Activated naive CD4-positive, alpha-beta T cell treated with anti-CD3 and anti-CD28 coated beads for 36 hours (primary cell): ENCODE measurements at places on chromosomes 1 and 21. TPM values are rescaled to one million over a fixed set of nuclear protein-coding genes. Genes with fewer than 3 reads are reported as not detected.

HMGB4 gene
- not detected for total RNA-seq

KNCN gene
- not detected for total RNA-seq

RGS13 gene
- not detected for total RNA-seq

HORMAD1 gene
- not detected for total RNA-seq

CYP4X1 gene
- not detected for total RNA-seq

SNX7 gene
- 0.12 TPM for total RNA-seq

DNA sequence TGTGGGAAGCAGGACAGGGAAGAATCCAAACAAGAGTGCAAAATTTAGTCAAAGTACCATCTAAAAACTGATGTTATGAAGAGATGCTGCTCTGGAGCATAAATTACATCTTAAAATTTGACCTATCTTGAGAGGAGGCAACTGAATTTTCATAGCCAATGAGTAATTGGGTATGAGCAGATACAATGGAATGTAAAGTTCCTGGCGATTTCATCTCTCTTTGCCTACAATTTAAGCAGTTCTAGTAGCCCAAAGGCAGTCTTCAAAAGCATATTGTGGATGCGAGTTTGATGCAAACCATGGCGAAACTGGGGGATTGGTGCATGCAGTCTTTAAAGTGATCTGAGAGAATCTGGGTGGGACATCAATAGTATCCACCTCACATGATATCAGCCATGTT is 1265.9 kb downstream of the BRINP3 start:
- no peak for DNase-seq

- DNase-seq: no peak
Observed at GRCh38 chr1:160087118-160087662, 5.9 kb downstream of the KCNJ9 start.

DNA sequence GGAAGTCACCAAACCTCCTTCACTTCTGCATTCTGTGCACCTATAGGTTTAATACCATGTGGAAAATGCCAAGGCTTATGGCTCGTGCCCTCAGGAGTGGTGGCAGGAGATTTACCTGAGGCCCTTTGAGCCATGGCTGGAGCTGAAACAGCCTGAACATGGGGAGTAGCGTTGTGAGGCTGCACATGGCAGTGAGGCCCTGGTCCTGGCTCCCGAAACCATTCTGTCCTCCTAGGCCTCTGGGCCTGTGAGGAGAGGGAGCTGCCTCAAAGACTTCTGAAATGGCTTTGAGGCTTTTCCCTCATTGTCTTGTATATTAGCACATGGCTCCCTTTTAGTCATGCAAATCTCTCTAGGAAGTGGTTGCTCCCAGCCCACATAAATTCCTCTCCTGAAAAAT is 20.6 kb downstream of the PTGFR start:
- DNase-seq: no peak

DNA sequence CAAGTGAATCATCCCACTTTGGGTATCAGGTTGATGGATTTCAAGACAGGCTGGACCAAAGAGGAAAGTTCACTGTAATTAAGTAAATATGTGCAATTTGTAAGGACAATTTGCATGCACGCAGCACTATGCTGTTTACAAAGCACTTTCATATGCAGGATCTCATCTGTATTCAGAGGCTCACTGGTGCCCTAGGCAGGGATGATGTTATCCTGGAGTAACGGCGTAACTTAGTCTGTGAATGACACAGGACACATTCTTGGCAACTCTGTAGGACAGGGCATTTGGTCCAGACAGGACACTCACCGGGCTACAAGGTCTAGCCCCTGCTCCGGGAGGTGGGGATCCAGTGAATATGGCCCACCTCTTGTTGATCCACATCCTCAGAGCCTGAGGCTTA is 365.4 kb upstream of the DUSP10 start:
- no peak for DNase-seq

- no peak for DNase-seq
Observed at GRCh38 chr1:205026181-205026580, 16.8 kb upstream of the CNTN2 start.

- no peak for DNase-seq
Observed at GRCh38 chr1:117142200-117142599, 20.7 kb upstream of the TRIM45 start.

DNA sequence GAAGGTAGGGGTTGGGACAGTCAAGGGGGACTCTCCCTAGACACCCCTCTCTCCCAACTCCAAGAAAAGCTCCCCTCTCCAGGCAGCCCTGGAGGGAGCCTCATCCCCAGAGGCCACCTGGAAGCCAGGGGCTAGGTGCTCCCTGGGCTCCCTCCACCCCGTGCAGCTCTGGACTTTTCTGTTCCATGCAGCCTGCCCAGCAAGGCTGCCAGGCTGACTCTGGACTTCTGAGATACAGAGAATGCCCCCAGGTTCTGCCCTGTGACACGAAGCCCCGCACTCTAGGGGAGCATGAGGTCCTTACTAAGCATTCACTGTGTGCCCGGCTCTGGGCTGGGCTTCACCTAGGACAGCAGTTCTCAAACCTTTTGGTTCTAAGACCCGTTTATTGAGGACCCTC is 10.2 kb downstream of the SYT2 start:
- no peak for DNase-seq

DNA sequence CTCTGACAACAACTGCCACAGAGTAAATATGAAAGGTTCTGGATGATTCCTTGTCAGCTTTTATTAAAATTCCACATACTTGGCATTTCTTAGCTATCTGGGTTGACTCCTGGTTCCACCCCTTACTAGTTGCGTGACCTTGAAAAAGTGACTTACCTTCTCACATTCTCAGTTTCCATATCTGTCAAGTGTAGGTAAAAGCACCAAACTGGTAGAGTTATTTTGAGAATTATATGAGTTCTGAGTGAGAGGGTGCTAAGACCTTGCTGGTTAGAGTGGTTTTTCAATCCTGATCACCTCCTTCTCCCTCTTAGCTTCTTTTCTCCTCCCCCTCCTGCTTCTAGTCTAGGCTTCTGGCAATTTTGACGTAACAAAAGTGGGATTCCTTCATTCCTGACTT is 83.4 kb upstream of the ABCD3 start:
- no peak for DNase-seq

GRCh38 chr1:151998611-151999362 is 5.1 kb upstream of the S100A10 start:
- DNase-seq: no peak

- DNase-seq: no peak
Observed at GRCh38 chr1:228747301-228747935, 12.1 kb downstream of the RHOU start.

GRCh38 chr1:36675106-36675505 is 192.4 kb upstream of the CSF3R start:
- DNase-seq: no peak

DNA sequence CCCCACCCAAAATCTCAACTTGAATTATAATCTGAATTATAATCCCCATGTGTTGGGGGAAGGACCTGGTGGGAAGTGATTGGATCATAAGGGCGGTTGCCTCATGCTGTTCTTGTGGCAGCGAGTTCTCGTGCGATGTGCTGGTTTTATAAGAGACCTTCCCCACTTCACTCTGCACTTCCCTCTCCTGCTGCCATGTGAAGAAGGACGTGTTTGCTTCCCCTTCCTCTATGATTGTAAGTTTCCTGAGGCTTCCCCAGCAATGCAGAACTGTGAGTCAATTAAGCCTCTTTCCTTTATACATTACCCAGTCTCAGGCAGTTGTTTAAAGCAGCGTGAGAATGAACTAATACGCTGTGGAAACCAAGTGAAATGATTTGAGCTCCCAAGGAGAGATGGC is 48.0 kb upstream of the SOD1 start:
- no peak for DNase-seq

DNA sequence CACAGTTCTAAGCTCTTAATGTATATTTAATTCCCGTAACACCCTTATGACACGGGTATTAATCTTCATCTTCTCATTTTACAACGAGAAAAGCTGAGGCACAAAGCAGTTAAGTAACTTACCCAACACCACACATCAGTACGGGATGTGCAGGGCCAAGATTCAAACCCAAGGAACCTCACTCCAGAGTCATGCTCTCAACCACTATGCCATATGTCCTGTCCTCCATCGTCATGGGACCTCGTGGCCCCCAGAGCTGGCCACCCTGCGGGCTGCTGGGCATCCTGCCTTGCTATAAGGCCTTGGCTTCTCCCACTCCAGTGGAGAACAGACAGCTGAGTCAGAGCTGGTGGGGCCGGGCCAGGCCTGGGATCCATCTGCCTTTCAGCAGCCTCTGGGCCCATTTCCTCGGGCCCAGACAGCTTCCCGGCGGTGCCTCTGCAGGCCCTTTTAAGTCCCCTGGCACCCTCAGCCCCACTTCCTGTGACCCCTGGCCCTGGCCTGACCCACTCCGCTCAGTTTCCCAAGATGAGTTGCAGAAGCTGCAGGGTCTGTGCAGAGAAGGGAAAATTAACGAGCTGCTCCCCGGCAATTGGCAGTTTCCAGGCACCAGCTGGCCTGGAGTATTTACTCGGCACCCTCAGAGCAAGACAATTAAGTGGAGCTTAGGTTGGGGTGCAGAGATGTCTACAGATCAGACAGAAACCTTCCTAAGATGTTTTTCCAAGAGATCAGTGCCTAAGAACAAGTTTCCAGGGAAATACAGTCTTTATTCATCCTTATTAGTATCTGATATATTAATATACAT is 98.2 kb downstream of the EPHB2 start:
- no peak for DNase-seq

GRCh38 chr1:12039164-12039525 is 19.8 kb downstream of the MIIP start:
- DNase-seq: no peak

DNA sequence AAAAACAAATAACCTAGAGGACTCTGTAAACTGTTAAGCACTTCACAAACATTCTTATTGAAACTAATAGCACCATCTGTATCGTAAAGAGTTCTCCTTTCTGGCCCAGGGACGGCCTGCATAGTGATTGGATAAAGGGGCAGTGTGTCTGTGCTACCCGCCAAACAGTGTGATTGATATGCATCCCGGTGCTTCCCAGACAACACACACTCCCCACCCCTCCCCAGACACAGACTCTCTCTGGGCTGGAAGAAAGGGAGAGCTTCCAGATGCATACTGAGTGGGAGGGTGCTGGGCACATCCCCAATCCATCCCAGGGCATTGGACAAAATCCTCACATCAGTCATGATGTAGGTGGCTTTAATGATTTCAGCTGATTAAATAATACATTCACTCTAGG is 3.7 kb downstream of the HSD11B1 start:
- DNase-seq: no peak

DNA sequence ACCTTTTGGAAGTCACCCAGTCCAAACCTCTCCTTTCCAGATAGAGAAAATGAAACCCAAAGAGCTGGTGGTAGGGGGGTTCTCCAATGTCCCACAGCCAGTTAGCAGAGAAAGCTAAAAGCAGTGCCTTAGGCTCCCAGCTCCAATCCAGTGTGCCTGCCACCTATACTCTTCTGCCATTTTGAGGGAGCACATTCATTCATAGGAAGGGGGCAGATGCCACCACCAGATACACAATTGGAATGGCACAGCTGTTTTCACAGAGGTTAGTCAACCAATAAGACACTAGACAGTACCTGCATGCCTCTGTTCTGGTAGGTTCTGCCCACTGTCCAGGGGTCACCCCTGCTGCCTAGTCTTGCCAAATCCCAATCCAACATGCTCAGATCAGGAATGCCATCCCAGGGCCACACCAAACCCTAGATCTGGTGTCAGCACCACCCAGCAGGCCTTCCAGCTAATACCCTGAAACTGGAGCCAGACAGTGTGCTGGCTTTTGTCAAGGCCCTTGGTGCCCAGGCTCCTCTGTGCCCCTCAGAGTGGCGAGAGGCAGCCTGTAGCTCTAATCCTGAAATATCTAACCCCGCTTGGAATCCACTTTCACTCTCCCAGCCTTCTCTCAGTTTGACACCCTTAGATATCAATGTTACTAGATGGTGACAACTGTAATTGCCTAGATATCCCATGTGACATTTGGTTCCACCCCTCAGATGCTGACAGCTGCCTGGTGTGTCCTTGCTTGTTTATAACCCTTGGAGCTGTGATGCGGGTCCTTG is 178.6 kb downstream of the TGFBR3 start:
- DNase-seq: no peak

DNA sequence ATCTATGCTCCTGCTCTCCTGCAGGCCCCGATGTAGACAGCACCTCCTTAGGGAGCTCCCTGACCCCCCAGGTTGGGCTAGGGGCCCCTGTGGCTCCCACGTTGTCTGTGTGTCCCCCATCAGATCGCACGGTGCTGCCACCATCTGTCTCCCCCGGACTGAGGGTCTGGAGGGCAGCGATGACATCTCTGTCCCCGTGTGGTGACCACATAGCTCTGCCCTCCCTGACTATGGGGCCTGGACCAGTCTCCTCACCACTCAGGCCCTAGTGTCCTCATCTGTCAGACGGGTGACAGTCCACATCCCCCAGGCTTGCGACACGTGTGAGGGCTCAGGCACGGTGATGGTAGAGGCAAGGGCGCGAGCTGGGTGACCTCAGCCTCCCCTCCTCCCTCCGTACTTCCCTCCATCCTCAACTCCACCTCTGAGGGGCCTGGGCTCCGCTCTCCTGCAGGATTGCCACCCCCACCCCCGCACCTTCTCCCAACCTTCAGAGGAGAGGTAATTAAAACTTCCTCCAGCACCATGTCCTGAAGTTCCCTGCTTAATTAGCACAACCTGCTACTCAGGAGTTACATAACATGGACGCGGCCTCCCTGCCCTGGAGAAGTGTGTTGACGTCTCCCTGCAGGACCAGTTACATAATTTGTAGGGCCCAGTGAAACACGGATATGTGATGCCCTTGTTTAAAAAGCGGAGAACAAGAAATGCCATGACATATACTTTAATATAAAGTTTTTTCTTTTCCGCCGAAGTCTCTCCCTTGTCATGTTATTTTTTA is 288.2 kb downstream of the PTPRU start:
- DNase-seq: no peak

DNA sequence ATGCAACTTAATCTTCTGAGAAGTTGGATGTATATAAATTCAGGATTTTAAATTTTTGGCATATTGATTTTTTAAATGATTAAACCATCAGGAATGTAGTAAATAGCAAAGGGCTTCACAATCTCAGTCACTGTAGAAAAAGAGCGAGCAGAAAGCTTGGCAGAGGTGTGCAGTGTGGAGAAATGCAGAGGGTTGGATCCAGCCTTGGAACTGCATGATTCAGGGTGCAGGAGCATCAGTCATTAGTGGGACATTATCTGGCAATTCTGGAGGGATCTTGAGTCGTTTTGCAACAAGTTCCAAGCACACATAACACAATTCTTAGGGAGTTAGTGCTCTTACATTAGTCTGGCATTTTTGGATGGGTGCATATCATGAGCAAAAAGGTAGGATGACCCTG is 267.9 kb downstream of the PLA2G4A start:
- DNase-seq: no peak

DNA sequence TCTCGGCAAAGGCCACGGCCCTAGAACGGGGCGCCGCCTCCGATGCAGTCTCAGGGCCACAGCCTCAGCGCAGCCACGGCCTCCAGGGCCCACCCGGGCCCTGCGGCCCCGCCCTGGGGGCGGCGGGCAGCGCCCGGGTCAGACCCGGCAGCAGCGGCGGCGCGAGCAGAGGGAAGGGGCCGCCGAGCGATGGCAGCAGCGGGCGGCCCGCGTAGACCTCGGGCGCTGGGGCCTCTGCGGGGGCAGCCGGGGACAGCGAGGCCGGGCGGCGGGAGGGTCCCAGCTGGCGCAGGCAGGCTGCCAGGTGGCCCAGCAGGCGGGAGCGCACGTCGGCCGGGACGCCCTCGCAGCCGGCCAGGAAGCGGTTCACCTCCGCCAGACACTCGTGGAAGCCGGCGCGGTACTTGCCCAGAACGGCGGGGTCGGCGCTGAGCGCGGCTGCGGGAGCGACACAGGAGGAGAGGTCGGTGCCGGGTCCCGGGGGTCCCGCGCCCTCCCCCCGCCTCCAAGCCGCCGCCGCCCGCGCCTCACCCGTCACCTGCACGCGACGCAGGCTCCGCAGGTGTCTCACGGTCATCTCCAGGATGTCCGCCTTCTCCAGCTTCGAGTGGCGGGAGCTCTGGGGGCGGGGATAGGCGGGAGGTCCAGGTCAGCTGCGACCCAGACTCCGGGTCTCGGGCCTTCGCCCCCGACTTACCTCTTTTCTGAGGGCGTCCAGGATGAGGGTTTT is 737 bp downstream of the HES4 start:
- no peak for DNase-seq
